Activated T-helper 1 cell treated with anti-CD3 and anti-CD28 coated beads, Interleukin-12 subunit alpha, Interleukin-12 subunit beta, Interleukin-2, Interleukin-4 antibody, amounts not matched to agents 30 ng/mL and 10 ng/mL and 1 ng/mL, durations not matched to agents 14 hours and 24 hours and 36 hours (primary cell): ENCODE measurements at places on chromosomes 16 and 17. TPM values are rescaled to one million over a fixed set of nuclear protein-coding genes. Genes with fewer than 3 reads are reported as not detected.

GRCh38 chr17:28159924-28160323 lies 117.4 kb downstream of the NLK start:
- DNase-seq = no peak

GRCh38 chr17:37647856-37648255 lies 4.6 kb upstream of the DDX52 start:
- no peak for DNase-seq

DNA sequence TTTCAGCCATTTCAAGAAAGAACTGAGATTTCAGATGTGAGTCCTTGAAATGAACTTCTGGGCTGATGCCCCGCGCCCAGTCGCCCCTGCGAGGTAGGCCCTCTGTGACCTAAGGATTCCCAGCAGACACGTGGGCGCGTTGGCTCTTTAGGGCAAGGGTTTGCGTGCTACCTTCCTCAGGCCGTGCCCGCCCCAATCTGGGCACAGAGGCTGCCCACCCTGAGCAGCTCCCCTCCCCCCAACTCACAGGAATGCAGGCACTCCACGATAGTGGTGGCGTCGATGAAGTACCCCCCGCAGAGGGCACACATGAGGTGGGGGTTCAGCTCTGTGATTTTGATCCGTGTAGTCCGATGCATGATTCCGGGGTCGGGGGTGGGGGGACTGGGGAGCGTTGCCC lies 8.1 kb downstream of the PCGF2 start:
- DNase-seq = no peak

GRCh38 chr17:48730240-48730550 lies 1.6 kb upstream of the HOXB13 start:
- DNase-seq = no peak

DNA sequence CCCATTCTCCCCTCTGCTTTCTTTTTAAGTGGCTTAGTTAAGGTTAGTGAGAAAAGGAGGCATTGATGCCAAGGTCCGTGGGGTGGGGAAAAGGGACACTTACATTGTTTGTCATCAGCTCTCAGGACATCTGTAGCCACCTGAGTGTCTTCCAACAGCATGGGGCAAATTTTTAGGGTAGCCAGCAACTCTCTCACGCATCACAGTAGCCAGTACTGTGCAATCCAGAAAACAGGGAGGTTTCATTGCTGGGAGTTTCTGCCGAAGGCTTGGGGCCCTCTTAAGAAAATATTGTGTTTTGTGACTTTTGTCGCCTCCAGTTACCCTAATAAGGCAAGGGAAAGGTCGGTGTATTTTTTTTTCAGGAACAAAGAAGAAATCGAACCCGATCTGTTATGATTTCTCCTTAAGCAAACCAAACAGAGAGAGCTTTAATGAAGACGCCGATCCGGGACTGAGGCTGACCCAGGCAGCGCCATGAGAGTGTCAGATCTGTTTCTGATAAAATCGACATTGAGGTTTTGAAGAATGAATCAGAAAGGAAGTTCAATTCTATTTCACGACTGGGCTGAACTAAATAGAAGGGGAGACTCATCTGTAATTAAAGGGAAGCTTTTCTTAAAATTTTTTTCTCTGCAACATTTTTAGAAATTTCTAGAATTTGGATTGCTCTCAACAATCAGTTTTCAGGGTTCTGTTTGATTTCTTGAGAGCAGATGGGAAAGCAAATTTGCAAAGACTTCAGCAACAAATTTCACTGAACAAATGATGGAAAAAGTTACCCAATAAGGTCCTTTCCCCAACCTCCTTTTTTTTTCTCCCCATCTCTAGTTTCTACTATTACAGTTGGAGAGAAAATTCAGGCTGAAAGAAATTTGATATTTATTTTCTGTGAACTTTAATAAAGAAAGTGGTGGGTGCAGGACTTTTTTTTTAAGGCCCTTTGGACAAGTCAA lies 144.7 kb upstream of the IRX3 start:
- no peak for DNase-seq

- DNase-seq = no peak
Observed at GRCh38 chr16:10558305-10558704, 22.1 kb downstream of the EMP2 start.

- DNase-seq = no peak
Observed at GRCh38 chr16:4053301-4053845, 62.9 kb downstream of the ADCY9 start.

DNA sequence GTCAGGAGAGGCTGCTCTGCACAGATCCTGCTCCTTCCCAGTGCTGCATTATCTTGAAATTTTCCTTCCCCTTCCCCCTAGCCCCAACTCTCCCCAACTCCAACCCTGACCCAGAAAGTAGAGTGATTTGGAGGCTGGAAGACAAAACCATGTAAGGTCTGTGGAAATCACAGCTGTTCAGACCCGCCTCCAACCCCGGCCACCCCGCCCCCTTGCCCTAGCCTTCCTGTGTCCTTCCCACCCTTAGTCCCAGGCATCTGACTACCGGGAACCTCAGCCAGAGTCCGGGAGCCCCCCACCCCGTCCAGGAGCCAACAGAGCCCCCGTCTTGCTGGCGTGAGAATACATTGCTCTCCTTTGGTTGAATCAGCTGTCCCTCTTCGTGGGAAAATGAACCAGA lies at the start of gene AOC3:
Gene AOC3, plus strand, starts transcription at position 246 of the 400 bp plus-strand sequence. Its CDS starts 145 bp downstream, at position 391.
- DNase-seq = no peak

DNA sequence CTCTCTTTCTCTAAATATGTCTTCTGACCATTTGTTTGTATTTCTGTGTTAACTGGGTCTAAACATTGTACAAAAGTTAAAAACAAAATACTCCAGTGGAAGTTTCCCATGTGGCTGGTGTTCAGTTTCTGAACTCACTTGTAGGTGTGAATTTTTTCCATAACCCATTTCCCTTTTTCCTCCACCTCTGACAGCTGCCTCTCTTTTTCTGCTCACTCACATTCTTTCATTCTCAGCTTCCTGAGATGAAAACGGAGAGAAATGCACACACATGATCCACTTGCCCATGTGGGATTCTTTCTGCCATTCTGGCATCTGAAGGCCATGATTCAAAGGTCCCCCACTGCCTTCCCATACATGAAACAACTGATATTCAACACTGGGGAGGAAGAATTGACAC lies 41.1 kb upstream of the ACSM2B start:
- no peak for DNase-seq

GRCh38 chr17:14499976-14500375 lies 199.1 kb downstream of the HS3ST3B1 start:
- DNase-seq = no peak

DNA sequence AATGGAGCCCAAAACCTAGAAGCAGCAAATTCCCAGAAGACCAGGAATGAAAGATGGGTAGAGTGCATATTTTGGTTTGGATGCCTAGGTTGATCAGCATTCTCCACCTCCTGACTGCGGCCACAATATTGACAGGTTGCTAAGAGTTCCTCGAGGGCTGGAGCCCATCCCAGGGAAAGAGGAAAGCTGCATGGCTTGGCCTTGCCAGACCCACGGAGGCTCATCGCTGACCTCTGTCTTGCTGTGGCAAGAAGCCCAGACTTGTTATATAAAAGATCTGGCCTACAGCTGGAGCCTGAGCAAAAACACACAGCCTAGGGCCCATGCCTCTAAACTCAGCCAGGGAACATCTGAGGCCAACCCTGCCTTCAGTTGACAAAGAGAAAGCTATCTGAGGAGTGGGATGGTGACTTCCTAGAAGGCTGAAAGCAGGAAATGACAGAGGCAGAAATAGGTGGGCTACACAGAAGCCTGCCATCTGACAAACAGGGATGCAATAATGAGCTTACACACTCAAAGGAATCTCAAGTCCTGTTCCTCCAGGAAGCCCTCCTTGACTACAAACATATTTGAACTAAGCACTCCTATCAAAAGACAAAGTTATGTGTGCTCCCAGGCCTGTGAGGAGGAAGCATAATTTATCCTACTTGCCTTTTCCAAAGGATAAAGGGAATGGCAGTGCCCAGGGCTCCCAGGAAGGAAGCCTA lies 22.5 kb upstream of the SLC35B1 start:
- DNase-seq = no peak

GRCh38 chr17:75516255-75516618 lies at the start of gene TSEN54:
Gene TSEN54 (plus strand): TSS chr17:75516528. CDS start chr17:75516561, 33 bp downstream.
- DNase-seq = peak; percentile 94

DNA sequence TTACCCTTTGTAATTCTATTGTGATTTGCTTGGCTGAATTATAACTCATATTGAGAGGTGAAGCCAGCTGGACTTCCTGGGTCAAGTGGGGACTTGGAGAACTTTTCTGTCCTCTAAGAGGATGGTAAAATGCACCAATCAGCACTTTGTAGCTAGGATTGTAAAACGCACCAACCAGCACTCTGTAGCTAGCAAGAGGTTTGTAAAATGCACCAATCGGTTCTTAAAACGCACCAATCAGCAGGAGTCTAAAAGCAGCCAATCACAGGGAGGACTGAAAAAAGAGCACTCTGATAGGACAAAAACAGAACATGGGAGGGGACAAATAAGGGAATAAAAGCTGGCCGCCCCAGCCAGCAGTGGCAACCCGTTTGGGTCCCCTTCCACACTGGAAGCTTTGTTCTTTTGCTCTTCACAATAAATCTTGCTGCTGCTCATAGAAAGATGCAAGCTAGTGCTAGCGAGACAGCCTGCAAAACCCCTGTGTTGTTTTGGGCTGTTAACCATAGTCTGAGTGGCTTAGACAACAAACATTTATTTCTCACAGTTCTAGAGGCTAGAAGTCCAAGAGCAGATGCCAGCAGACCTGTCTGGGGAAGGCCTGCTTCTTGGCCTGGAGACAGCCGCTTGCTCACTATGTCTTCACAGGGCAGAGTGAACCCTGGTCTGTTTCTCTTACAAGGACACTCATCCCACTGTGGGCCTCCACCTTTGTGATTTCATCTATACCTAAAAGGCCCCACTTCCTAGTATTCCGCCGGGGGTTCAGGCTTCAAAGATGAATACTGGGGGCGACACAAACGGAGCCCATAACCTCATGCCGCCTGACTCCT lies 39.0 kb upstream of the CRISPLD2 start:
- DNase-seq = no peak

- no peak for DNase-seq
Observed at GRCh38 chr17:40819528-40820125, 2.8 kb downstream of the KRT10 start.

DNA sequence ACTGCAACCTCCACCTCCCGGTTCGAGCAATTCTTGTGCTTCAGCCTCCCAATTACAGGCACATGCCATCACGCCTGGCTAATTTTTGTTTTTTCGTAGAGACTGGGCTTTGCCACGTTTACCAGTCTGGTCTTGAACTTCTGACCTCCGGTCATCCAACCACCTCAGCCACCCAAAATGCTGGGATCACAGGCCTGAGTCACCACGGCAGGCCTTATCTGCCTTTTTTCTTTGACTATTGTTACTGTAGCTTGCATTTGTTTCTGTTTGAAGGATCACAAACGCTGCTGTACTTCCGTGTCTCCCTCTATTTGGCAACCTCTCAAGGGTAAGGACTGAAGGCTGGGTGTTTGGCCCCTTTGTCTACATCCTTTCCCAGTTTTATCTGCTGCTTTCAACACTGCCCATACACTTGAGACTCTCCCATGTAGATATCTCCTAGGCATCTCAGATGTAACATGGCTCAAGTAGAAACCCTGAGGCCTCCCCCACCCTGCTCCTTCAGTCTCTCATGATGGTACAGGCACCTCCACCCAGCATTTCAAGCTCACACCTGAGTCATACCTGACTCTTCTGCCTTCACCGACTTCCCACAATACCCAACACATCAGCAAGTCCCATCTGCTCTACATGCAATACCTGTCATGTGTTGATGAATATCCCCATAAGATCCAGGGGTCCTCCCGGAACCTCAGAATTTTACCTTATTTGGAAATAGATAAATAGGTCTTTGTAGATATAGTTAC lies 219.0 kb downstream of the CPPED1 start:
- no peak for DNase-seq

DNA sequence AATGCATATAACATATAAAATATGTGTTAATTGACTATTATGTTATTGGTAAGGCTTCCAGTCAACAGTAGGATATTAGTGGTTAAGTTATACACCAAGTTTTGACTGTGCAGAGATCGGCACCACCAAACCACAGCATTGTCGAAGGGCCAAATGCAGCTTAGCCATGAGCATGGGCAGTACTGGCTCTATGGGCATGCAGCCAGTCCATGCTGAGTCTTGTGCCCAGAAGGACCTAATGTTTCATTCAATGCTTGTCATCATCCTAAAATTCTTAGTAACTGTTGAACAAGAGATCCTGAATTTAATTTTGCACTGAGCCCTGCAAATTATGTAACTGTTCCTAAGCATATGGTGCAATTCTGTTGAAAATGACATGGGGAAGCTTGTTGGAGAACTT lies 233.4 kb upstream of the HS3ST3A1 start:
- DNase-seq = no peak

DNA sequence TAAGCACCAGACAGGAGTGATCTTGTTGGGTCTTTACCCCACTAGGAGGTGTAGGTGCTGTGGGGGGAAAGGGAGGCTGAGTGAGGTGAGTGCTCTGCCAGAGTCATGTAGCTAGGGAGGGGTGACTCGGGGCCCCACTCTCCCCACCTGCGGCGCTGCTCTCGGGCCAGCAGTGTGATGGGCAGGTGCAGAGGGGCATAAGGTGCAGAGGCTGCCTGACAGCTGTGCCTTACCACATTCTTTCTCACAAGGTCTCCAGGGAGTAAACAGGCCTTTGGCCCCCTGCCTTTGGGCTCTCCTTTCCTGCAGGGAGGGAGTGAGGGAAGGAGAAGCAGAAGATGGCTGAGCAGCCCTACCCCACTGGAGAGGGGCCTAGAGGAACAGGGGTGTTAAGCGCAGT lies 4.5 kb upstream of the CNP start:
- DNase-seq = no peak

- DNase-seq = no peak
Observed at GRCh38 chr16:9647981-9648701, 534.1 kb downstream of the GRIN2A start.

GRCh38 chr16:4140652-4141051 lies 24.4 kb upstream of the ADCY9 start:
- DNase-seq = no peak

GRCh38 chr16:55842369-55843104 lies 9.6 kb upstream of the CES1 start:
- DNase-seq = no peak

- DNase-seq = no peak
Observed at GRCh38 chr17:3034578-3034920, 28.9 kb downstream of the OR1D5 start.

DNA sequence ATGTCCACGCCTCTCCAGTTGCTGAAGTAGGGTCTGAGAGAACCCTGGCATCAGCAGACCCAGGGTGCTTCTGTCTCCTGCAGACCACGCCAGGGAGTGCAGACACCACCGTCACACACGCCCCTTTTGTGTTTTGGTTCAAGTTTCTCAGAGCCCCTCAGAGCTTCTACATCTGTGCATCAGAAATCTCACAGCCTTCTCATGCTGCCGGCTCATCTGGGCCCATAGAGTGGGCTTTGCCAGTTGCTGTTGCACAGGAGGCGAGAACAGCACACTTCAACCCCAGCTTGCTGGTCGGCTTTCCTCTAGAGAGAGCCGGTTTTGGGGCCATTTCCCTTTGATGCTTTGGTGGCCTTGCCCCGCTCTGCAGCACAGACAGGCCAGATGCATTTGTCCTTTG lies 60.9 kb downstream of the PDPK1 start:
- DNase-seq = no peak

The CCL8 gene
- not detected in 2 replicates for total RNA-seq

The CLEC3A gene
- total RNA-seq = not detected in 2 replicates

The ASB16 gene
- total RNA-seq = 0.31 and 0.42 TPM in 2 replicates

The GGT6 gene
- total RNA-seq = not detected in 2 replicates

The CALB2 gene
- not detected in 2 replicates for total RNA-seq

The ACSM2A gene
- not detected in 2 replicates for total RNA-seq

The MT3 gene
- total RNA-seq = 1.9 and 2.7 TPM in 2 replicates

The SNTB2 gene
- 27.9 and 29.4 TPM in 2 replicates for total RNA-seq
